ENCODE measurements at places on chromosomes 1 and 21. TPM values are rescaled to one million over a fixed set of nuclear protein-coding genes. Genes with fewer than 3 reads are reported as not detected.

ST6GALNAC5 gene
- not detected for total RNA-seq

TMEM240 gene
- total RNA-seq: 1.2 TPM

KRTAP22-2 gene
- not detected for total RNA-seq

PTPN22 gene
- not detected for total RNA-seq

SPATA1 gene
- 1.2 TPM for total RNA-seq

TIE1 gene
- 962 TPM for total RNA-seq

PLA2G2F gene
- not detected for total RNA-seq

MNDA gene
- not detected for total RNA-seq

Data from dermis lymphatic vessel endothelial cell (primary cell).